Activated CD4-positive, alpha-beta T cell treated with anti-CD3 and anti-CD28 coated beads for 1 hour (primary cell): ENCODE measurements at places on chromosomes 6 and 20.

- DNase-seq, result no peak
These were observed 100.5 kb downstream of the ERMARD start for GRCh38 chr6:169851641-169852503.

DNA sequence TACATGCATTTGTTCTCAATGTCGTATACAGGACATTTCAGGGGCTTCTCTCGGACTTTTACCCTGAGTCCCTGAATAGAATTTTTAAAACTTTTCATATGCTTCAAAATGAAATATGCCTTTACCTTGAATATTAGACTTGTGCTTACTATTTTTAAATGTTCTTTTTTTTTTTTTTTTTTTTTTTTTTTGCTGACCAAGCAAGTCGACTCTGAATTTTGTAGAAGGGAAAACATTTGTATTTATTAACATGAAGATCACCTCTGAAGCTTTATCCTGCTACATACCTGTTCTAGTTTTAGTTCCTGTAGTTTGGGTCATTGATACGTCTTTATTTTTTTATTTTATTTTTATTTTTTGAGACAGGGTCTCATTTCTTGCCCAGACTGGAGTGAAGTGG lies 39.7 kb upstream of the SAYSD1 start:
- DNase-seq, result no peak

- no peak for DNase-seq
These were observed 30.0 kb upstream of the FABP7 start for GRCh38 chr6:122749451-122750050.

DNA sequence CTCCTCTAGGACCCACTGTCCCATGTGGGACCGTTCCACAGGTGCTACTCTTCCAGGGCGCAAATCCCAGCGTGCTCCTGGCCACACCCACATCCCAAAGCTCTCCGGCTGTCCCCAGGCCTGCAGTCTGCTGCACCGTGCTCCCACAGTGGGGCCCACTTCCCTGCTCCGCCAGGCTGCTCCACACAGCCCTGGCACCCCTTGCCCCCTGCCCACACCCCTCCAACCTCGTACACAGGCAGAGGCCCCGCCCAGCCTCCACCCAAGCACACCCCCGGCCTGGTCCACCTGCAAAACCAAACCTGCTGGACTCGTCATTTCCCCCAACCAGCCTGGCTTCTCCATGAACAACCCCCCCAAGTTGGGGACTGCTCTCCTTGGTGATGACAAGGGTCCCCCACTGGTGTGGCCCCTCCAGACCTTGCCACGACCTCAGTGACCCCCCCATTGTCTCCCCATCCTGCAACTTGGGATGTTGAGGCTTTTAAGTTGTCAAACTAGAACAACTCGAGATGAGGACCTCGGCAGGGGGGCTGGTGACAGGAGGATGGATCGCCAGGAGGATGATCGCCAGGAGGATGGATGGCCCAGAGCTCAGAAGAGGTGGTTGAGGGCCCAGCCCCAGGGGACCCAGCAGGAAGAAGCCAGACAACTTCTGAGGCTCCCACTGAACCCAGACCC lies 27.1 kb downstream of the YTHDF1 start:
- DNase-seq, result no peak

DNA sequence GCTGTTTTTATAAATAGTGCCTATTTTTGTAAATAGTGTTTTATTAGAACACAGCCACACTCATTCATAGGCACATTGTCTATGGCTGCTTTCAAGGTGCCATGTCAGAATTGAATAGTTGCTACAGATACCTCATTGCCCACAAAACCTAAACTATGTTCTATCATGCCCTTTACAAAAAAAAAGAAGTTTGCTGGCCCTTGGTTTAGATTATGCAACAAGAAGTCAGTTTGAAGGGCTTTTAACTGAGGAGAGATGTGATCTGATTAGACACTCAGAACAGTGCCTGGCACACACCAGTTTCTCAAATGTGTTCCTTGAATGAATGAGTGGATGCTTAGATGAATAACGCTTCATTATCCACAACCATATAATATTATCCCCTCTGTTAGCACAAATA lies 366.1 kb downstream of the MAFB start:
- no peak for DNase-seq

DNA sequence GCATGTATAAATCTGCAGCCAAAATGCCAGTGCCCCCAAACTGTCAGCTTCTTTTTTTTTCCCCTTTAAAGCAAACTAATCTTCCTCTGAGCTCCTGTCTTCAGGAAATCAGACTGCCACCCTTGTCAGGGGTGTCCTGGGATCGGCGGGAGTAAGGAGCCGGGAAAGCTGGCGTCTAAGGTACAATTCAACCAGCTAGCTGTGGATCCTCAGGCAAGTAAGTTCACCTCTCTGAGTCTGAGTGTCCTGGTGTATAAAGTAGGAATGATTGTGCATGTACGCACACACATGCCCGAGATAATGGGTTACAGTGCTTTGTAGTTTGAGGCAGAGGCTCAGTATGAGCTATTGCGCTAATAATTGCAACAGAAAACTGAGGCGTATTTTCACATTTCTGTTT lies 98.3 kb downstream of the ANKRD60 start:
- DNase-seq, result no peak

GRCh38 chr20:47740121-47740861 lies 45.0 kb downstream of the SULF2 start:
- no peak for DNase-seq

DNA sequence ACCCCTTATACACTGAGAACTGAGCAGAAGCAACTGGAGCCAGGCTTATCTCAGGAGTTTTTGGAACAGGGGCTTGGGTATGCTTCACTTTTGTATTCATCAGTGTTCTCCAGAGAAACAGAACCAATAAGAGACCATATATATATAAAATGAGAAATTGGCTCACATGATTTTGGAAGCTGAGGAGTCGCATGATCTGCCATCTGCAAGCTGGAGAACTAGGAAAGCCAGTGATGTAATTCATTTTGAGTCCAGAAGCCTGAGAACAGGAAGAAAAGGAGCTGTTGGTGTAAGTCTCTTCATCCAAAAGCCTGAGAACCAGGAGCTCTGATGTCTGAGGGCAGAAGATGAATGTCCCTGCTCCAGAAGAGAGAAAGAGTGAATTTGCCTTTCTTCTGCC lies 272.0 kb downstream of the SLC35F1 start:
- no peak for DNase-seq

DNA sequence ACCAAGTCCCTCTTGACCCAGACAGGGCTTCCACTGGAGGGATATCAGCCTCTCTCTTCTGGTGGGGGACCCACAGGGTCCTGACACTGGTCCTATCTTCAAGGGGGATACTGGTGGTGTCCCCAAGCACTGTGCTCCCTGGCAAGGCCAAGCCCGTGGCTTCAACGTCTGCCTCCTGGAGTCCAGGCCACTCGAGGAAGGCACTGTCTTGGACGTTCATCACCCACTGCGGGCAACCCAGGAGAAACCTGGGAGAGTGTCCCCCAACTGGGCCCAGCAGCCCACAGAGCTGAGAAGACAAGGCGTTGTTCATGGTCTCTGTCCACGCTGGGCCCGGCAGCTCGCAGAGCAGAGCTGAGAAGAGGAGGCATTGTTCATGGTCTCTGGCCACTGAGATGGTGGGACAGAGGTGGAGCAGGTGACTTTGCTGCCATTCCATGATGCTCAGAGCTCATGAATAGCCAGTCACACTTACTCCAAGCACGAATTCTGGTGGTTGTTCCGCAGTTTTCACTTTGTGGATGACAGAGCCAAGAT lies 37.5 kb upstream of the FRMD1 start:
- DNase-seq, result no peak

DNA sequence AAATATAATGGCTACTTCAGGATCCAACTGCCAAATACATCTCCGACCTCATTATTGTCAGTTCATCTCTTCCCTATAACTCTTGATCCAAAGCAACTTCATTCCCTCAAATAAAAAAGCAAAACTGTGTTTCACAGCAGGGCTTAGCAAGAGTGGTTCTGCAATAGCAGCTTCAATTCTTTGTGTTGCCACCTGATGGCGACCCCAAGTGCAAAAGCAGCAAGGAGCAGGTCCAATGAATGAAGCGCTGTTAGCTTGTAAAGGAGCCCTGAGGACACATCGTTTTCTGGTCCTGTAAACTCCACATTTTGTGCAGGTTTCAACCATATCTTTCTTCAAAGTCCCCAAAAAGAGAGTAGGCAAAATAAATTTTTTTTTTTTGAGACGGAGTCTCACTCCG lies 19.6 kb downstream of the RTN4IP1 start:
- no peak for DNase-seq

DNA sequence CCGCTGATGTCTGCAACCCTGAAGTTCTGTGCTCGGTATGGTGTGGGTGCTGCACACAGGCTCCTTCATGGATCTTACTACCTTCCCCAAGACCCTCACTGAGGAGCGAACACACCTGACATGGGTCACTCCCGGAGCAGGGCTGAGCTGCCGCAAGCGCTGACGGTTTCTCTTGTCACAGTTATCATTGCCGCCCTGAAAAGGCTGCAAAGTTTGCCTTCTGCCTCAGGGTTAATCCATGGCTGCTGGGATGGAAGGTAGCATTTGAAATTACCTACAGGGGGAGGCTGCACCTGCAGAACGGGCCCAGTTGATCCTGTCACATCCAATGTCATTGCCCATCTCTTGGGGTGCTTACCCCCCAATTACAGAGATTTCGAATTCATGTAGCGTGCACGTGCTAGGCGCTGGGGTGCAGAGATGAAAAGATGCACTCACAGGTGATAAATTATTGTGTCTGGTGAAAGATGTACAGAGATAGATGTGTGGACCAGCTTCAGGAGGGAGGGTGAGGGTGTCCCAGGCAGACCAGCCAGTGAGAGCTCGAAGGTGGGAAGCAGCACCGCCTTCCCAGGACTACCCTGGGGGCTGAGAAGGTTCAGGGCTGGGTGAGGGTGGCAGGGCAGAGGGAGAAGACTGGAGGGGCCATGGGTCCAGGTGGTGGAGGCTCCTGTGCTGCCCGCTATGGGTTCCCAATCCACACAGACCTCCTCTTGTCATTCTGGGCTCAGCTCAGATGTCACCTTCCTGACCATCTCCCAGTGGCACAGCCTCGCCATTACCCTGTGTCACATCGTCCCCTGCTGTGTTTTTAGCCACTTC lies 120.1 kb downstream of the SYCP2 start:
- peak; percentile 4 for DNase-seq

- no peak for DNase-seq
These were observed 83.4 kb downstream of the ELOVL4 start for GRCh38 chr6:79864001-79864400.

- DNase-seq, result no peak
These were observed 19.8 kb upstream of the MYLIP start for GRCh38 chr6:16108921-16109658.

- no peak for DNase-seq
These were observed 74.5 kb upstream of the MRPS10 start for GRCh38 chr6:42292004-42292740.

GRCh38 chr20:20785226-20785625 lies 72.8 kb upstream of the RALGAPA2 start:
- DNase-seq, result no peak

GRCh38 chr6:5191222-5191621 lies 69.5 kb downstream of the LYRM4 start:
- DNase-seq, result no peak

GRCh38 chr6:140319209-140319608 lies 944.8 kb upstream of the CITED2 start:
- no peak for DNase-seq

DNA sequence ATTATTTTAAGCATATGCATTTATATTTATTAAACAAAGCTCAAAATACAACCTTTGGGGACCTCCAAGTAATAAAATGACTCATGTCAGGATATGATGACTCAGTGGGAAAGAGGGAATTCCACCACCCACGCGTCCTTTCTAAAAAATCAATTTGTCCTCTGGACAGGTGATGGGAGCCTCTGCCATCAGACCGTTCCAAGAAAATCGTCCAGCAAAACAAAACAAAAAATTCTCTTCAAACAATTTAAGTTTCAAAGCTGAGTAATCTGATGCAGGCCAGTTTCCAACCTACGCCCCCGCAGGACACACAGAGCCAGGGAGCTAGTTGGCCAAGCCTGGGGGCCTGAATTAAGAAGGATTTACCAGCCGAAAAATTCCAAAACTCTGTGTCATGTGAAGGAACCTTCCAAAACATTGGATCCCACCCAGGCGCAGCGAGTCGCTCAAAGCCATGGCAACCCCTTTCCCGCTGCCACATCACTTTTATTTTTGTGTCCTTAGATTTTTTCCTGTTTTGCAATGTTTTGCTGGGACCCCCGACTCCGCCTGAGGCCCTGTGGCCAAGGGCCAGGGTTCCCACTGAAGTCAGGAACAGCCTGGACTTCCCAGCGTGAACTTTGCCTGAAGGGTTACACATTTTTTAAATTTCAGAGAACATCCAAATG lies 95.3 kb downstream of the NFATC2 start:
- no peak for DNase-seq

GRCh38 chr6:113633638-113634037 lies 223.5 kb upstream of the MARCKS start:
- DNase-seq, result no peak

DNA sequence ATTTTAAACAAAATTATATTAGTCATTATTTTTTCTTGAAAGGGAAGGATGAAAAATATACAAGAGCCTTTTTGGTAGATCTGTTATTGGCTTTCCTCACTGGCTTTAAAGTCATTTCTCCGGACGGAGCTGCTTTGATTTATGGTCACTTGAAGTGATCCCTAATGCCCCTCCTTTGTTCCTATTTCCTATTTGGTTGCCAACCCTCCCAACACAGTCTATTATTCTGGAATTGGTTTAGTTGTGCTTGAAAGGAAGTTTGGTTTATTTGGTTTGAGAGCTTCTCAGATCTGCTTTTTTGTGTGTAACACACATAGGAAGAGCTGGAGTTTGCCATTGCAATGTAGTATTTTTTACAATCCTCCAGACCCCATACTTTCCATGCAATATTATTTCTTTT lies 347.9 kb downstream of the RFPL4B start:
- no peak for DNase-seq

DNA sequence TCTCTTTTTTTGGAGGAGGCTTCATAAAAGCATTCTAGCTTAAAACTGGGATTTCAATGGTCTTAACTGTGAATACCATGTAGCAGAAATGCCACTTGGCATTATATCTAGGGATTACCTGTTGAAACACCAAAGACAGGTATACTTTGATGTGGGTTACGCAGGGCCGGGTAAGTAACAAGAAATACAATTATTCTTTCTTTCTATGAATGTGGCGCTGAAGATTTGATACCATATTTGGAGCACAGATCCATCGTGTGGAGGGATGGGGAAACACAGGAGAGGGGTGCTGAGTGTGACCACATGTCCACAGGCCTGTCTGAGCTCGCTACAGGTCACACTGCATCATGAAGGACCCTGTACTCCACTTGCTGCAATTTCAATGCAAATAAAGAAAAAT lies 257.8 kb downstream of the GMPR start:
- no peak for DNase-seq

- DNase-seq, result no peak
These were observed 22.7 kb downstream of the SYNDIG1 start for GRCh38 chr20:24492031-24492607.

- DNase-seq, result peak; percentile 56
These were observed 2.0 kb downstream of the MYB start for GRCh38 chr6:135183002-135183531.

- DNase-seq, result no peak
These were observed 24.0 kb downstream of the FRMD1 start for GRCh38 chr6:168054765-168055560.
